ENCODE measurements at places on chromosomes 11 and 22. TPM values are rescaled to one million over a fixed set of nuclear protein-coding genes. Genes with fewer than 3 reads are reported as not detected.

DNA sequence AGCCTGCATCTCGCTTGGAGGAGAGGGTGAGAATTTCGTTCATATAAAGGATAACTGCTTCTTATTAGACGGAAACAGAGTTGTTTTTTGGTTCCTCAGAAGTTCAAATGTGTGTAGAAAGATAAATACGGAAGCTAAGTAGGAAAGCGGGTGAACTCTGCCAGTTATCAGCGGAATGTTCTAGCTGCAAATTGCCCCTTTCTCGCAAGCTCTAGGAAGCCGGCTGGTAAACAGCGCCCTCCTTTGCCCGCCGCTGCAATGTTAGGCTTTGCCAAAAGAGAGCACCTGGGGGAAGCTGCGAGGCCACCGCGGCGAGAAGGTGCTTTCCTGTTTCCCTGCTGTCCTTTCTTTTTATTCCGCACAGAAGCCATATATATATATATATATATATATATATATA, 67.0 kb downstream of the IGLL5 start:
- no peak overlapping the region for H3K4me3 ChIP-seq
- no peaks in the 10 kb centered on the region for H3K36me3 ChIP-seq
- H3K27me3 ChIP-seq, result peaks cover 33% of the 10 kb centered on the region
- no peak for DNase-seq
- H3K27ac ChIP-seq, result no peak overlapping the region

CD3D gene
- polyA plus RNA-seq, result 0.12 TPM

DNA sequence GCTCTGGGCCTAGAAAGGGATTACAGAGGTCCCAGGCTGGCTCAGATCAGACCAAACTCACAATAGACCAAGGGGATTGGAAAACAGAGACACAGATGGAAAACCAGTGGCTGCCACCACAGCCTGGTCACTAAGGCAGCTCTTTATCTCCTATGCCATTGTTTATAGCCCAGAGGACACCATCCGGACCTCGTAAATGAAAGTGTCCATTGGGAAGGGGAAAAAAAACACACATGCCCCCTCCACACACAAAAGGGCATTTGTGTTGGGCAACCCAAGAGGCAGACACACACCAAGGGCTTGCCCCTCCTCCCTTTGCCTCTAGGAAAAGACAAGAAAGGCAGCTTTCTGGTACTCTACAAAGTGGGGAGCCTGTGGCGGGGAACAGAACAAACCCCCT, 85.9 kb downstream of the GAB2 start:
- no peak overlapping the region for H3K27ac ChIP-seq
- DNase-seq, result no peak
- no peaks in the 10 kb centered on the region for H3K4me1 ChIP-seq
- H3K4me3 ChIP-seq, result no peak overlapping the region
- H3K27me3 ChIP-seq, result no peaks in the 10 kb centered on the region
- no peaks in the 10 kb centered on the region for H3K36me3 ChIP-seq

DNA sequence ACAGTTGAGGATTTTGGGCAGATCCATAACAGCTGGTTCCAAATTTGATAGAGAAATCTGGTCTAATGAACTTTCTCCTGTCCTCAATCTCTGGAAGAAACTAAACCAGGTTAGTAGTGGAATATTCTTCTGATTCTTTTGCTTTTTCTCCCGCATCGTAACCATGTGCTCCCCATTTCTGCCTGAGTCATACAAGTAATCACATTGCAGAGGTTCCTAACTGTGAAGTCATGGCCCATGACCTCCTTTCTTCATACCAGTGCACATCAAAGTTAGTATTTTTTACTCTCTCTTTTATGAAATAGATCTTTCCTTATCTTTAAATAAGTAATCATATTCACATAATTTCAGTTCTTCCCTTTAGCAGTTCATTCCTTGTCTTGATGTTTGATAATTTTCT, 249.0 kb downstream of the DYNC2H1 start:
- H3K36me3 ChIP-seq, result no peaks in the 10 kb centered on the region
- no peak overlapping the region for H3K27ac ChIP-seq
- no peaks in the 10 kb centered on the region for H3K27me3 ChIP-seq
- no peak overlapping the region for H3K4me3 ChIP-seq

DNA sequence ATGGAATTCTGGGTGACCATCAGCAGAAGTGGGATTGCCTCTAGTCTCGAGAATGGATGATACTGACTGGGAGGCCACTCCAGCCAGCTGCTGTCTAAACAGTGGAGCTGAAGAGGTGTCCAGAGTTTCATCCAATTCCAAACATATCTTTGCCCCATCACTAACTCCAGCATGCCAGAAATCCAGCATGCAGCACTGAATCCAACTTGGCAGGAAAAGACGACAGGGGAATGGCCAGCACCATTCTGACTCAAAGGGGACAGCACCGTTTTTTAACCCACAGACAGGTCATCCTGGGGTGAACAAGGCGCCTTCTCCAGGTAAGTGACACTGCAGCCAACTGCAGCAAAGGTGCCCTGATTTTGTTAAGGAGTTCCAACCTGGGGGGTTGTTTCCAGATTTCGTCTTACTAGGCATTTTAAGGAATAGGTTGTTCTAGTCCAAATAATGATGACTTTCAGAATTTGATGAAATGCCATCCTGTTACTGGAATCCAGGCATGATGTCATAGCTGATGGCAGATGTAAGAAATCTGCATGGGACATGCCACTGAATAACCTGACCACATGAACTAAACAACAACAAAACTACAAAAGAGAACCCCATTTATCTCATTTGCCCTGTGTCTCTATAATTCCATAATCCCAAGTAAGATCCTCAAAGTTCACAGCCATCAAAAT, 32.3 kb downstream of the FEZ1 start:
- no peak for DNase-seq
- no peaks in the 10 kb centered on the region for H3K27me3 ChIP-seq
- H3K36me3 ChIP-seq, result no peaks in the 10 kb centered on the region
- no peak overlapping the region for H3K27ac ChIP-seq
- H3K4me1 ChIP-seq, result no peaks in the 10 kb centered on the region

CCDC188 gene
- polyA plus RNA-seq, result 0.32 TPM

- H3K4me1 ChIP-seq, result peaks cover 10% of the 10 kb centered on the region
- H3K27ac ChIP-seq, result no peak overlapping the region
- DNase-seq, result no peak
- H3K27me3 ChIP-seq, result no peaks in the 10 kb centered on the region
- no peaks in the 10 kb centered on the region for H3K36me3 ChIP-seq
These were observed 20.6 kb downstream of the BCO2 start for GRCh38 chr11:112195951-112196351.

DNA sequence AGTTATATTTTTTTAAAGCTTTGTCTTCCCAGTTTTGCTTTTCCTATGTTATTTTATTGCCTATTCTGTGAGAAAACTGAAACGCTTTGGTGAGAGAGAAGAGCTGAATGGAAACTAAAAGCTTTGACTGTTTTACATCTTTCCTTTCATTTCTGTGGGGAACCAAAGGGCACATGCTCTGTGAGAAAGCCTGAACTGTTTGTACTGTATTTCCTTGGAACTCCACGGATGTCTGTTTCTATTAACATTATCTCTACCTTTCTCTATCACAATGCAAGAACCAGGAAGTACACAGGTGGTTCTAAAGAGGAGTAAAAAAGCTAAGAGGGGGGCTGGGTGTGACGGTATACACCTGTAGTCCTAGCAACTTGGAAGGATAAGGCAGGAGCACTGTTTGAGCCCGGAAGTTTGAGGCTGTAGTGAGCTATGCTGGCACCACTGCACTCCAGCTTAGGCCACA, 43.8 kb downstream of the CELF1 start:
- H3K36me3 ChIP-seq, result no peaks in the 10 kb centered on the region
- peak overlapping the region; percentile 56 for H3K27ac ChIP-seq
- H3K4me3 ChIP-seq, result no peak overlapping the region
- no peak for DNase-seq
- peaks cover 71% of the 10 kb centered on the region for H3K4me1 ChIP-seq

- H3K4me3 ChIP-seq, result no peak overlapping the region
- H3K4me1 ChIP-seq, result no peaks in the 10 kb centered on the region
- no peak for DNase-seq
- H3K27me3 ChIP-seq, result no peaks in the 10 kb centered on the region
- H3K36me3 ChIP-seq, result no peaks in the 10 kb centered on the region
These were observed 136.9 kb downstream of the METTL15 start for GRCh38 chr11:28245131-28245530.

OR5B17 gene
- not detected for polyA plus RNA-seq

CNTF gene
- 1.9 TPM for polyA plus RNA-seq

- H3K36me3 ChIP-seq, result no peaks in the 10 kb centered on the region
- no peaks in the 10 kb centered on the region for H3K27me3 ChIP-seq
- no peak overlapping the region for H3K27ac ChIP-seq
- no peak for DNase-seq
- no peak overlapping the region for H3K4me3 ChIP-seq
These were observed 2.4 kb downstream of the CAPN1 start for GRCh38 chr11:65184146-65184545.

- peaks cover 16% of the 10 kb centered on the region for H3K27me3 ChIP-seq
- peaks cover 7% of the 10 kb centered on the region for H3K4me1 ChIP-seq
- DNase-seq, result no peak
- H3K4me3 ChIP-seq, result peak overlapping the region; percentile 63
These were observed 504 bp upstream of the ZNF215 start for GRCh38 chr11:6925636-6926207.

- no peaks in the 10 kb centered on the region for H3K27me3 ChIP-seq
- no peaks in the 10 kb centered on the region for H3K36me3 ChIP-seq
- no peak overlapping the region for H3K27ac ChIP-seq
- H3K4me3 ChIP-seq, result no peak overlapping the region
- DNase-seq, result no peak
- no peaks in the 10 kb centered on the region for H3K4me1 ChIP-seq
These were observed 215.3 kb downstream of the KCNA4 start for GRCh38 chr11:29801561-29801960.

DNA sequence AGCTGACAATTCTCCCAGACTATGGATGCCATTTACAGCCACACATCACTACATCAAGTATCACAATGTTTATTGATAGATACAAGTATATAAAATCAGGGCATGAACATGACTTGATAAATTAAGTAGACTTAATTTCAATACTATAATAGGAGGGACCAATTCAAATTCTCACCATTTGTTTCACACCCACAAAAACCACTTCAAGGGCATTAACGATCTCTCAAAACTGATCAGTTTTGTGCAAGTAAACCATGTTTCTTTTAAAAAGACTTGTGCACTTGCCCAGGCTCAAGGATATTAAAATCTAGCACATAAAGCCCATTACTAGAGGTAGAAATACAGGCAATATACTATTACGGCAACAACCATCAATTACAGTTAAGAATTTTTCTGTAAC, 11.7 kb downstream of the EIF4G2 start:
- no peak overlapping the region for H3K4me3 ChIP-seq
- no peaks in the 10 kb centered on the region for H3K27me3 ChIP-seq
- DNase-seq, result no peak
- H3K36me3 ChIP-seq, result peaks cover 26% of the 10 kb centered on the region

DNA sequence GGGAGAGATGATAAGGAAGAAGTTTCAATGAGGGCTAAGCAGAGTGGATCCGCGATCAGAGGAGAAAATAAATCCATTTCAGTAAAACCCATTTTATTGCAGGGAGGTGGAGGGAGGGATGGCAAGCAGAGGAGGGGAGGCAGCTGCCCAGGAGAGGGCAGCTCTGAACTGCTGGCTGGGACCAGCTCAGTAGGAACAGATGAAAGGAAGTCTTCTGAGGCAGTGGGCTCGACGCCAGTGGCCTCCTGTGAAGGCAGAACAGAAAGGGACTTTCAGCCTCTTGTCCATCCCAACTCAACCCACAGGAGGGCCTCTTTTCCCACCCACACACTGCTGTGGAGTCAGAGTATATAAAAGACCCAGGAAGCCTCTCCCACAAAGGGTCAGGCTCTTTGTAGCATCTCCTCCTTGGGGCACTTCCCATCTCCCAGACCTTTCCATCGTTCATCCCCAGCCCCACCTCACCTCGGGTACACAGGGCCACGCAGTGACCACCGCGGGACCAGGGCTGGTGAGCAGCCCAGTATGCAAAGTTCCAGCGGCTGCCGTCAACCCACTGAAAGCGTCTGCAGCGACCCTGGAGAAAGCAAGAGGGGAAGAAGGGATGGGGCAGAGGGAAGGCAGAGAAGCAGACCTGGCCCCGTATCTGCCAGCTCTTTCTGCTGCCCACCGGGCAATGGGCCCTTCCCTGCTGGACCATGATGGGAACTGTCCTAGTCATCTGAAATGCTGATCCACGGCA, 3.0 kb downstream of the PRG2 start:
- no peaks in the 10 kb centered on the region for H3K27me3 ChIP-seq
- no peak overlapping the region for H3K27ac ChIP-seq
- H3K4me3 ChIP-seq, result no peak overlapping the region
- peaks cover 10% of the 10 kb centered on the region for H3K4me1 ChIP-seq

- DNase-seq, result no peak
- no peaks in the 10 kb centered on the region for H3K36me3 ChIP-seq
- peaks cover 47% of the 10 kb centered on the region for H3K4me1 ChIP-seq
- no peak overlapping the region for H3K27ac ChIP-seq
- H3K4me3 ChIP-seq, result peak overlapping the region; percentile 15
These were observed 3.4 kb downstream of the LGR4 start for GRCh38 chr11:27468995-27469695.

OR10D3 gene
- polyA plus RNA-seq, result not detected

IFITM5 gene
- not detected for polyA plus RNA-seq

GRCh38 chr11:73647459-73648100, 1.2 kb downstream of the PLEKHB1 start:
- peak overlapping the region; percentile 55 for H3K4me3 ChIP-seq
- DNase-seq, result peak; percentile 94
- no peak overlapping the region for H3K27ac ChIP-seq
- no peaks in the 10 kb centered on the region for H3K27me3 ChIP-seq
- H3K36me3 ChIP-seq, result no peaks in the 10 kb centered on the region
- peaks cover 3% of the 10 kb centered on the region for H3K4me1 ChIP-seq

- no peak overlapping the region for H3K27ac ChIP-seq
- DNase-seq, result no peak
- no peak overlapping the region for H3K4me3 ChIP-seq
- H3K36me3 ChIP-seq, result no peaks in the 10 kb centered on the region
- H3K4me1 ChIP-seq, result peaks cover 14% of the 10 kb centered on the region
- H3K27me3 ChIP-seq, result no peaks in the 10 kb centered on the region
These were observed 13.5 kb downstream of the OAF start for GRCh38 chr11:120224361-120224760.

GRCh38 chr11:68796801-68797200, 44.9 kb downstream of the CPT1A start:
- peaks cover 3% of the 10 kb centered on the region for H3K36me3 ChIP-seq
- no peaks in the 10 kb centered on the region for H3K4me1 ChIP-seq
- H3K27ac ChIP-seq, result no peak overlapping the region
- no peak for DNase-seq
- H3K4me3 ChIP-seq, result no peak overlapping the region

KMT2A gene
- polyA plus RNA-seq, result 9.9 TPM

GRCh38 chr22:22547692-22548300, 11.3 kb downstream of the PRAME start:
- no peaks in the 10 kb centered on the region for H3K36me3 ChIP-seq
- DNase-seq, result no peak
- no peak overlapping the region for H3K27ac ChIP-seq
- H3K4me1 ChIP-seq, result no peaks in the 10 kb centered on the region
- no peak overlapping the region for H3K4me3 ChIP-seq

GRCh38 chr22:21970037-21970799, 12.4 kb downstream of the TOP3B start:
- DNase-seq, result no peak
- H3K4me1 ChIP-seq, result peaks cover 10% of the 10 kb centered on the region
- H3K27ac ChIP-seq, result no peak overlapping the region
- peaks cover 3% of the 10 kb centered on the region for H3K36me3 ChIP-seq

BCR gene
- 2.7 TPM for polyA plus RNA-seq

Measured in psoas muscle (tissue), 8 donors.